ENCODE measurements at places on chromosomes 3 and 15.

- DNase-seq = no peak
Observed at GRCh38 chr15:75648156-75649000, 666 bp downstream of the SNX33 start.

GRCh38 chr15:67803299-67803698 lies 22.0 kb upstream of the SKOR1 start:
- no peak for DNase-seq

DNA sequence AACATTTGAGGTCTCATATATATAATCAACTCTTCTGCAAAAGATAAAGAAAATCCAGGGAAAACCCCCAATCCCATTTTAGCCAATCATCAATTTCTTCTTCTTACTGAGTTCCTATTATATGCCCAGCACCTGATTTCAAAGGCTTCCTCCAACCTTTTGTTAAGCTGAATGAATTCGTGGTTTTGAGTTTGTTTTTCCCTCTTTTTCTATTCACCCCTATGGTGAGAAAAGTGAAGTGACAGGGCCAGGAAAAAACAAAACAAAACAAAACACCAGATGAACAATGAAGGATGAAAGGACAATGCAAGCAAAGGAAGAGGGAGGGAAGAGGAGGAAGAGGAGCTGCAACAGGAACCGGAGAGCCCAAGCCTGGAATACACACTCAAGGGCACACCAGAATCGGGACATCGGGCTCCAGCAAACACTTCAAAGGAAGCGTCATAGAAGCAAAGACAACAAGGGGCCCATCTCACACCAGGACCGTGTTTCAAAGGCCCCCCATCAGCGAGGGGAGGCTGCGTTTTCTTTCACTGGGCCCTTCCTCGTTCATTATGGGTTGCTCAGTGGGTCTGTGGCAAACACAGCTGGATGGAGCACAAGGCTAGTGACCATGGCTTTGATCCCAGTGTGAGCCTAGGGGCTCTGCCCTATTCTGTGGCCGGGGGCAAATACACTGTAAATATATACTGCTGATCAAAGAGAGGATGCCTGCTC lies 50.2 kb downstream of the VGLL4 start:
- no peak for DNase-seq

DNA sequence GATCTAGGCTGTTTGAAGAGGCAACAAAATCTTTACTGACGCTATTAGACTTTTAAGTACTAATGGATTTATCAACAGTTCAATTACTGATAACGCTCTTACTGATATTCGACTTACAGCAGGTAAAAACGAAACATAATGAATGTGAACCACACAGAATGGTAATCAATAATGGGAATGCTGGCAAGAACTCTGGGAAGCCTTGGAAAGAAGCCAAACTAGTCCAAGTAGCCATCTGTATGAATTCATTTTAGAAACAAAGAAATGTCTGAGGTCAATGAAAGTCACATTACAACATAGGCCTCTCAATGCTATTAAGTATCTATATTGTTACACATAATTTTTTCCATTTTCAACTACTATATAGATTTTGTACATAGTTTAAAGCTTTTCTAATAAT lies 130.0 kb downstream of the DMXL2 start:
- no peak for DNase-seq

DNA sequence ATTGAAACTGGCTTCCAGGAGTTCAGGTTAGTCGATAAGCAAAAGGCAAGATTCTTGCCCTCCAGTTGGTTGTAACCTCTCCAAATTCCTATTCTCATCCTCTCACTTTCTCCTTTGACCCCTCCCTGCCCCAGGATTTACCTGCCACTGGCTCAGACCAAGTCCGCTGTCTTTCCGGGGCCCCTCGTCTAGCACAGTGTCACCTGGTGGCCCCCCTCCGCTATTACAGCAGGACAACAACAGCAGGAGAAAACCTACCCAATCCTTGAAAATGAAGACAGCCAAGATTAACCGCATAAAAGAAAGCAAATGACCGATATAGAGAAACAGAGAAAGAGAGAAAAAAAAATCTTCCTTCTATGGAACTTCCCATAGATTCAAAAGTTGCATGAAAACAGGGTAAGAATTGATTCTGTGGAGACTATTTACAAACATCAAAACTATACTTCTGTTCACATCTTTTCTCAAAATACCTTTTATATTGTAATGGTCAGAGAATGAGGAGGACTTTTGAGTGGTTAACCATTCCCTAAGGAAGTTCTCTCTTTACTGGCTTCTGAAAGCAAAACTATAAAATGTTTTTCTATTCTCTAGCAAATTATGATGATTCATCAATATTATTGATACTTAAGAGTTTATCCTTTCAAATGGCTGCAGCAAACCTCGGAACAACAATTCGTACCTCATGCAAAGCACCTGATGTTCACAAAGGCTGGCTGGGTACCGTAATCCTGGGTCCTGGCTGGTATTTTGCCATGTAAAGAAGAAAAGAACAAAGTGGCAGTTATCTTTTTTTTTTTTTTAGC lies 10.0 kb upstream of the ST8SIA2 start:
- no peak for DNase-seq

Data from SK-N-DZ (cell line).